ENCODE measurements at places on chromosomes 3 and 15. TPM values are rescaled to one million over a fixed set of nuclear protein-coding genes. Genes with fewer than 3 reads are reported as not detected.

LRCH3 gene
- 45.9 TPM for total RNA-seq

MKRN2OS gene
- not detected for total RNA-seq

SERP1 gene
- 167 TPM for total RNA-seq

CTNNB1 gene
- total RNA-seq, result 263 TPM

ECE2 gene
- not detected for total RNA-seq

IGDCC3 gene
- total RNA-seq, result not detected

ENTPD3 gene
- not detected for total RNA-seq

CLDN18 gene
- not detected for total RNA-seq

APH1B gene
- 6.6 TPM for total RNA-seq

MNS1 gene
- total RNA-seq, result 1.7 TPM

IGF2BP2 gene
- 11.1 TPM for total RNA-seq

ALS2CL gene
- total RNA-seq, result 2.9 TPM

DNA sequence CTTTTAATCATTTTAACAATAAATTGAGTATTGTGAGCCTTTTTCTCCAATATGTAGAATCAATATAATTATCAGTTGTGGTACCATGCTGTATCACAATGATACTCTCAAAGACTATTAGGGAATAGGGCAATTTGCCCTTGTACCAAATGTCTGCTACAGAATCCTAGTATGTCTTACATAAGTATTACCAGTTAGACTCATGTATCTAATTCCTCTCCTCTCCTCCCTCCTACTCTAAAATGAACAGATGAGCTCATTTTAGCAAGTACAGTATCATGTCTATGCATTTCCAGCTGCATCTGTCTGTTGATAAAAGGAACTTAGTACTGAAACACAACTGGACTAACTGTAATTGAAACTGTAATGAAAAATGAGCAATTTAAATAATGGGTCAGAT is 124.3 kb upstream of the ATP11B start:
- DNase-seq, result no peak

GRCh38 chr15:92006186-92007028 is 152.9 kb downstream of the SLCO3A1 start:
- no peak for DNase-seq

GRCh38 chr3:85090495-85090894 is 131.7 kb downstream of the CADM2 start:
- no peak for DNase-seq

DNA sequence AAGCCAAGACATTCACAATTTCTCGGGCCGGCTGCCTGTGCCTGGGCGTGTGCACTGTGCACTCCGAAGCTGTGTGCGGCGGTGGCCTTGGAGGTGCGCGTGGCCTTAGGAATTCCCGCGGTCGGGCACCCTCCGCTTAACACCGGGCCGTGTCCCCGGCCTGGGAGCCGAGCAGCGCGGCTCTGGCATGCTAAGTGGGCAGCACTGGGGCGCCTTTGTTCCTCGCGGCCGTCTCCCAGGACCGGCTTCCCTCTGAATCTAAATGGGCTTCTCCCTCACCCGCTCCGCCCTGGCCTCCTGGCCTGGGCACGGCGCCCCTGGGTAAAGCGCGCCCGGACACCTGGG is 498 bp upstream of the ARNT2 start:
- no peak for DNase-seq

DNA sequence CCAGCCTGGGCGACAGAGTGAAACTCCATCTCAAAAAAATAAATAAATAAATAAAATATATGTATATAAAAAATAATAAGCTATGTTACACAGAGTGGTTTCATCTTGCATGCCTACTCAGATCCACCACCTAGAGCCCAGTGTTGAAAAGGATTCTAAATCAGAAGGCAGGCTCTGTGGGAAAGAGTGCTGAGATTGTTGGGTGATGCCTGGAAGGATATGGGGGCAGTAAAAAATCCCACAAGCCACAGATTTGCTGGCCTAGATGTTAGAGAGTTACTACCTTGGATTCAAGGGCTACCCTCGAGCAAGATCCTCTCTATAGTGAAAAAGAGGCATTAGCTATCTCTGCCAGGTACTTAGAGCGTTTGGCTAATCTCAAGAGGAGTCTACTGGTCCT is 144.3 kb downstream of the STAC start:
- DNase-seq, result no peak

GRCh38 chr3:160883373-160883772 is 127.3 kb downstream of the PPM1L start:
- DNase-seq, result no peak

- no peak for DNase-seq
Measured at GRCh38 chr15:42693496-42693895, 43.4 kb downstream of the CDAN1 start.

DNA sequence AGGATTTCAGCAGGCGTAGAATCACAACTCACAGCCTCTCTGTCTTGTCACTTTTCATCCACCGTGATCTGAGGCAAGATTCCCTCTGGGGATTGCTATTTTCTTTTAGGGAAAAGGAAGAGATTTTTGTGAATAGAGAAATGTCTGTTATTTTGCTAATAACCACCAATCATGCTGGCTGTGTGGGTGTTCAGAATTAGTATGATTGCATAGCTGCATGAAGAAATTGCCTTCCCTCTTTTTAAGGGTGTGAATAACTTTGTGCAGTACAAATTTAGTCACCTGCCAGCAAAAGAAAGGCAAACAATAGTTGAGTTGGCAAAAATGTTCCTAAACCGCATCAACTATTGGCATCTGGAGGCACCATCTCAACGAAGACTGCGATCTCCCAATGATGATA is 60.8 kb downstream of the KAT2B start:
- no peak for DNase-seq

DNA sequence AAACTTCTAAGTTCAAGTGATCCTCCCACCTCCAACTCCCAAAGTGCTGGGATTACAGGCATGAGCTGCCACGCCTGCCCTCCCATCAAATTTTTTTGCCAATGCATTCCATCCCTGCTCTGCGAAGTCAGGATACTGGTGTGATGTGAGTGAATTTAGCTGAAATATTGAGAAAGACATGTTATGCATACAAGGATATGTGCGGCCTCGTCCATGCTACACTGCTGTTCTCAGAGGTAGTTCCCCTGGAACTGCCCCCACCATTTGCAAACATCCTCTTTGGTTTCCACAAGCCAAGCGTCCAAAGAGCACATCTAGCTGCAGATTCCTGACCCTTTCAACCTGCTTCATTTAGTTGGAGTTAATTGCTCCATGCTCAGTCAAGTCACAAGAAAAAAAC is 36.5 kb upstream of the BCL2A1 start:
- DNase-seq, result no peak

GRCh38 chr3:143375698-143376097 is 256.1 kb downstream of the CHST2 start:
- no peak for DNase-seq

GRCh38 chr15:97235611-97235985 is 724.9 kb upstream of the ARRDC4 start:
- no peak for DNase-seq

GRCh38 chr3:115626721-115627120 is 3.4 kb downstream of the GAP43 start:
- DNase-seq, result no peak

DNA sequence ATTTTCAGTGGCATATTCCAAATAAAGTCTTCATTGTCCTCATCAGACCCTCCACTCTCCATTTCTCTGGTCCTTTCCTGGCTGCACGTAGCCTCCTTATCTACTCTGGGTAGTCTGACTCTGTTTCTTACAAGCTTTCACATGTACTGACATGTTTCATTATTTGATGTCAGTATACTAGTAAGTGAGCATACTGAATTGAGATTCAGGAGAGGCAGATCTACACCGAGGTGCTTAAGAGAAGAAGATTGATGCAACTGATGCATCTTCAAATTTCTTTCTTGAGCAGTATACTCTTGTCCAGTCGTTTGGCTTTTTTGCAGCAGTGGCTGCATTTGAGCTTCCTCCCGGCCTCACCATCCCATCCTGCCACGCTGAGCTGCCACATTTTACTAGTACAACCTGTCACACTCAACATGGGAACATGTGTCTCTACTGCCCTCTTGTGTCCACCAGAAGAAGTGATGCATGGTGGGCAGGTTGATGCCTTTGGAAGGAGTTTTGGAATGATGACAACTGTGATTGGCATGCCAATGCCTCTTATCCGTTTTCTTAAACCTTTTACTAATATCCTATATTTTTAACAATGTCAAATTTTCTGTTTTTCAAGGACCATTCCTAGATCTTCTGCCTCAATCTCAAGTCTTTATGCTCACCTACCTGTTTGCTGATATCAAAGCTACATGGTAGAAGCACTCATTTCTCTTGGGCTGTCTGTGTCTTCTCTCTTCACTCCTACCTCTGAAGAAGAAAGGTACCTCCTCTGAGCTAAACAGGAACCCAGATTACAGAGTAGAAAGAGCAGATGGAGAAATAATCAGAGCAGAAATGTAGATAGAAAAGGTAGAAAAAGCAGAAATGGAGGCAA is 38.7 kb downstream of the GUCA1C start:
- peak; percentile 68 for DNase-seq

- no peak for DNase-seq
Measured at GRCh38 chr3:188631291-188632010, 477.5 kb downstream of the LPP start.

All from NCI-H460 (cell line).